Spinal cord (tissue), 10 donors: ENCODE measurements at places on chromosomes 5 and 9. TPM values are rescaled to one million over a fixed set of nuclear protein-coding genes. Genes with fewer than 3 reads are reported as not detected.

CREB3 gene
- total RNA-seq: 29.6 TPM

PHYHD1 gene
- 7.8 TPM for total RNA-seq

- H3K27me3 ChIP-seq: no peaks in the 10 kb centered on the region
- H3K36me3 ChIP-seq: no peaks in the 10 kb centered on the region
- H3K4me1 ChIP-seq: no peaks in the 10 kb centered on the region
- no peak overlapping the region for H3K4me3 ChIP-seq
These were observed 265.7 kb upstream of the EDIL3 start for GRCh38 chr5:84650429-84650828.

DNA sequence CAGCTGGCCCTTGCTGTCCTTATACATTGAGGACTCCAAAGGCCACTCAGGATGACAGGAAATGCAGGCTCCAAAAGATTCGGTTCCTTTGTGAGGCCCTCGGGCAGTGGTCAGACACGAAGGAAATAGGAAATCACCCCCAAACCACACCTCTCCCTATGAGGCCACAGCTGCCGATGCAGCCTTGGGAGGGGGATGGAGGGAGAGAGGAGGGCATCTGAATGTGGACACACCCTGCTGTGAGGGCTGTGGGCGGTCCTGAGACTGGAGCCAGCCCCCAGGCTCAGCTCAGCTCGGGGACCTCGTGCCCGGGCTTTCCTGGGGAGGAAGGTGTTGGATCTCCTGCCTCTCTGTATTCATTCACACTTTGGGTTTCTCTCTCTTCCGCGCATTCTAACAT, 2.7 kb upstream of the CLPTM1L start:
- no peaks in the 10 kb centered on the region for H3K27me3 ChIP-seq
- H3K36me3 ChIP-seq: peaks cover 18% of the 10 kb centered on the region
- H3K4me1 ChIP-seq: peaks cover 23% of the 10 kb centered on the region
- H3K4me3 ChIP-seq: no peak overlapping the region
- no peak for DNase-seq
- H3K27ac ChIP-seq: no peak overlapping the region

TNFSF8 gene
- 0.99 TPM for total RNA-seq

DNA sequence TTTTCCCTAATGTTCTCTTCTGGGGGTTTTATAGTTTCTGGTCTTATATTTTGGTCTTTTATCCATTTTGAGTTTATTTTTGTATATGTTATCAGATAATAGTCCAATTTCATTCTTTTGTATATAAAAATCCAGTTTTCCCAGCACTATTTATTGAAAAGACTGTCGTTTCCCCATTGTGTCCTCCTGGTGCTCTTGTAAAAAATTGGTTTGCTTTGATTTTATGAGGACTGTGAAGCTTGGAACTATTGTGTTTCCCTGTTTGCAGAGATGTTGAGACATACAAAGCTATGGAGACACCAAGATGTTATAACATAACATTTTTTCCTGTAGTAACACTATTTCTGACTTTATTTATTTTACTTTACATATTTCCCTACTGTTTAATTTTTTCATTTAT, 163.3 kb upstream of the TUT7 start:
- H3K27ac ChIP-seq: no peak overlapping the region
- H3K36me3 ChIP-seq: no peaks in the 10 kb centered on the region
- no peak for DNase-seq
- H3K4me1 ChIP-seq: no peaks in the 10 kb centered on the region

FOXD4L5 gene
- 0.40 TPM for total RNA-seq

BNC2 gene
- 26.2 TPM for total RNA-seq

- DNase-seq: no peak
- no peaks in the 10 kb centered on the region for H3K27me3 ChIP-seq
- H3K36me3 ChIP-seq: no peaks in the 10 kb centered on the region
- H3K27ac ChIP-seq: no peak overlapping the region
- no peaks in the 10 kb centered on the region for H3K4me1 ChIP-seq
These were observed 133.3 kb upstream of the DPYSL3 start for GRCh38 chr5:147643142-147643541.

GRCh38 chr5:158384535-158385481, 525.9 kb upstream of the CLINT1 start:
- no peak for DNase-seq
- H3K27me3 ChIP-seq: no peaks in the 10 kb centered on the region
- H3K4me1 ChIP-seq: no peaks in the 10 kb centered on the region
- no peaks in the 10 kb centered on the region for H3K36me3 ChIP-seq
- H3K4me3 ChIP-seq: no peak overlapping the region
- H3K27ac ChIP-seq: no peak overlapping the region

IFNA13 gene
- not detected for total RNA-seq

DNA sequence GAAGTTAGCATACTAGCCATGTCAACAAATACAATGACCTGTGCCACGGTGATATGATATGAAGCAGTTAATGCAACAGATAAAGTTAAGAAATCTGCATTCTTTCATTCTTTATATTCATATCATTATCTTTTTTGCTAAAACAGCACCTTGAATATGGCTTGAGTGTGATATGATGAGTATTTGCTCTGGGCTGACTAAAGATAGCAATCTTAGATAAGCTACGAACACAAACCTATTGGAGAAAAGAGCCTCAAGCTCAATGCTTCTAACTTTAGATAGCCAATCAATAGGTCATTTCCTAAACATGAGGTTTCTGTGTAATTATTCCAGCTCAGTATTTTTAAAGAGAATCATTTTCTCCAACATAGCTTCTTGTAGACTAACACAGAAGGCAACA, 61.7 kb downstream of the NR2F1 start:
- H3K36me3 ChIP-seq: no peaks in the 10 kb centered on the region
- no peak overlapping the region for H3K27ac ChIP-seq
- H3K27me3 ChIP-seq: no peaks in the 10 kb centered on the region
- no peaks in the 10 kb centered on the region for H3K4me1 ChIP-seq

- DNase-seq: peak; percentile 5
- H3K36me3 ChIP-seq: no peaks in the 10 kb centered on the region
- H3K27ac ChIP-seq: peak overlapping the region; percentile 65
- H3K4me1 ChIP-seq: peaks cover 14% of the 10 kb centered on the region
- no peaks in the 10 kb centered on the region for H3K27me3 ChIP-seq
- peak overlapping the region; percentile 91 for H3K4me3 ChIP-seq
These were observed 789 bp downstream of the ACER2 start for GRCh38 chr9:19409401-19410194.

DNA sequence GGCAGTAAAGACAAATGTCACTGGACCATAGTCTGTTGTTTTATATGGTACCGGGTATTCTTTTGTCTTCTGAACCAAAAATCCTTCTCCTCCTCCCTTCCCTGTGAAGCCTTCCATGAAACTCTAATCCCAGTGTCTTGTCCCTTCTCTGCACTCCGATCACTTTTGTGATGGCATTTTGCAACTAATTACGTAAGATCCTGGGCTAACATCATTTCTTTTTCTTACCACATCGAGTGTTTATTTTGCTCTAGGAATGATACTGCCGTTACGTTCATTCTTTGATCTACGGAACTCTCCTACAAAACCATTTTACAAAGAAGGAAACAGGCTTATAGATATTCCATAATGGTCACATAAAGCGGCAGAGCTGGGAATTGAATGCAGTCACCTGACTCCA, 33.7 kb downstream of the SNX18 start:
- no peak overlapping the region for H3K4me3 ChIP-seq
- no peaks in the 10 kb centered on the region for H3K27me3 ChIP-seq
- peaks cover 7% of the 10 kb centered on the region for H3K36me3 ChIP-seq
- no peak for DNase-seq
- peaks cover 22% of the 10 kb centered on the region for H3K4me1 ChIP-seq

IL4 gene
- total RNA-seq: not detected

DNA sequence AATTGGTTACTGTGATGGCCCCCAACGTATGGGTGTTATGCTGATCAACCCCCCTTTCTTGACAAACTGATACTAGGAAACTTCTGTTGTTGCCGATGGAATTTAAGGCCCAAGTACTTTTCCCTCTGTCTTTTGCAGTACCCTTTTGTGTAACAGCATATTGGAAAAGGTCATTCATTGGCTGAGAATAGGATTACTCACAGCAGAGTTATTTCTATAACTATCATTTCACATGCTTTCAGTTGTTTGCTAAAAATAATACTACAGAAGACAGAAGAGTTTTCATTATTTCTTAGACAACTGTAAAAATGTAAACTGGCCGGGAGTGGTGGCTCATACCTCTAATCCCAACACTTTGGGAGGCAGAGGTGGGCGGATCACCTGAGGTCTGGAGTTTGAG, 329.5 kb downstream of the KIAA0825 start:
- H3K27ac ChIP-seq: no peak overlapping the region
- no peak for DNase-seq

DNA sequence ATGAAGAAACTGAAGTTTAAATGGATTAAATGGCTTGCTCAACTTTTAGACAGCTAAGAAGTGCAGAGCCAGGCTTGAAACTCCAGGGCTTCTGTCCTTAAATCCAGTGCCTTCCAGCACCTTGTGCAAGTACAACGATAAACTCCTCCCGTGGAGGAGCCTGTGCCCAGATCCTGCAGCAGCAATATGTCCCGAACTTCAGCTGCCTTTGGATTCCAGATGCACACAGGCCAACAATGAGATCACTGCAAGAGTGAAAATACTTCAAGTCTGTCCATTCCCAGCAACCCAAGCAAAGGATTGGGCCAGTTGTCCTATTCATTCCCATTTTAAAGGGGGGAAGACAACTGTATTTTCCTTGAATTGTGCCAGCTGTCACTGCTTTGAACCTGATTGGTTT, 199.6 kb downstream of the CRB2 start:
- no peak overlapping the region for H3K27ac ChIP-seq
- peaks cover 13% of the 10 kb centered on the region for H3K36me3 ChIP-seq
- peaks cover 21% of the 10 kb centered on the region for H3K4me1 ChIP-seq
- H3K4me3 ChIP-seq: no peak overlapping the region
- DNase-seq: no peak

IFNA2 gene
- not detected for total RNA-seq

DNA sequence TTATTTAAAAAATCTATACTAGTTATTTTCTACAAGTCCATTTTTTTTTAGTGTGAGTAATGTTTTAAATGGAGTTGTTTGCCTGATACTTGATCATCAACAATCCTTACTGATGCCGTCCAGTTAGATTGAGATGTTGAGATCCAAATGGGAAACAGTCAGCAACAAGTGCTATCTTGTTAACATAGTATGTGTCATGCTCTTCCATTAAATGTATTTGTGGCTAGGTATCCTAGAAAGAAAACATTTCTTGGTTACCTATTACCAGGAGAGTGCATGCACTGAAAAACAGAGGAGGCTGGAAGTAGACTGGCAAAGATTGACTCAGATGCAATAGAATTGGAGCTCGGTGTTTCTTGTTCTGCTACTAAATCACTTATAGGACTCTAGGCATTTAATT, 123.4 kb upstream of the MAN2A1 start:
- no peak overlapping the region for H3K27ac ChIP-seq
- no peak for DNase-seq
- no peaks in the 10 kb centered on the region for H3K4me1 ChIP-seq
- no peaks in the 10 kb centered on the region for H3K36me3 ChIP-seq

PLAA gene
- total RNA-seq: 36.9 TPM

DNA sequence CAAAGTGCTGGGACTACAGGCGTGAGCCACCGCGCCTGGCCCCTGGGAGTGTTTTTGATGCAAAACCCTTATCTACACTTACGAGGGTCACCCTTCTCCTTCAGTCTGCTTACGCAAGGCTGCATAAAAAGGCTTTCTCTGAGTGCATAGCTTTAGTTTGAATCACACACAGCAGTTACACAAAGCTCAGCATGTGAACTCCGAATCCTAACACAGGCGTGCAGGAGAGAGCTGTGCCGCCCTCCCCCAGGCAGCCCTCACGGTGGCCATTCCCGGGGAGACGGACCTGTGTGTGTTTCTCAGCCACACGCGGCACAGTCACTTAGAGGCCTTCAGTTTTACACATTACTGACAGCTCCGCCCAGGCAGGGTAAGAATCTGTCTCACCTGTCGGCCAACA, 26.7 kb downstream of the EXD3 start:
- H3K4me3 ChIP-seq: no peak overlapping the region
- no peaks in the 10 kb centered on the region for H3K27me3 ChIP-seq
- H3K27ac ChIP-seq: no peak overlapping the region
- peaks cover 4% of the 10 kb centered on the region for H3K4me1 ChIP-seq

DNA sequence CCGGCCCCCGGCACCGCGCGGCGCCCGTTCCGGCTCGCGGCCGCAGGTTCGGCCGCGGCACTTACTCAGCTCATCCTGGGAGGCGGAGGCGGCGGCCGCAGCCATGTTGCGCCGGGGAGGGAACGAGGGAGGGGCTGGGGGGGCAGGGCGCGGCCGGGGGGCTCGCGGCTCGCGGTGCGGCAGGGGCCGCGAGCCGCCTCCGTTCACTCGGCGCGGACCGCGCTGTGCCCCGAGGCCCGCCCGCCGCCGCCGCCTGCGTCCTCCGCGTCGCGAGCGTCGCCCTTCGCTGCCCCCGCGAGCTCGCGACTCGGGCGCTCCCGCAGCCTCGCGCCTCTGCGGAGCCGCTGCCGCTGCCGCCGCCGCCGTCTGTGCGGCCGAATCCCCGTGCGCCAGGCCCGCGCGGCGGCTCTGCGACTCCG, 735 bp downstream of the ECPAS start:
- H3K27ac ChIP-seq: no peak overlapping the region
- H3K36me3 ChIP-seq: no peaks in the 10 kb centered on the region
- H3K27me3 ChIP-seq: no peaks in the 10 kb centered on the region

DNA sequence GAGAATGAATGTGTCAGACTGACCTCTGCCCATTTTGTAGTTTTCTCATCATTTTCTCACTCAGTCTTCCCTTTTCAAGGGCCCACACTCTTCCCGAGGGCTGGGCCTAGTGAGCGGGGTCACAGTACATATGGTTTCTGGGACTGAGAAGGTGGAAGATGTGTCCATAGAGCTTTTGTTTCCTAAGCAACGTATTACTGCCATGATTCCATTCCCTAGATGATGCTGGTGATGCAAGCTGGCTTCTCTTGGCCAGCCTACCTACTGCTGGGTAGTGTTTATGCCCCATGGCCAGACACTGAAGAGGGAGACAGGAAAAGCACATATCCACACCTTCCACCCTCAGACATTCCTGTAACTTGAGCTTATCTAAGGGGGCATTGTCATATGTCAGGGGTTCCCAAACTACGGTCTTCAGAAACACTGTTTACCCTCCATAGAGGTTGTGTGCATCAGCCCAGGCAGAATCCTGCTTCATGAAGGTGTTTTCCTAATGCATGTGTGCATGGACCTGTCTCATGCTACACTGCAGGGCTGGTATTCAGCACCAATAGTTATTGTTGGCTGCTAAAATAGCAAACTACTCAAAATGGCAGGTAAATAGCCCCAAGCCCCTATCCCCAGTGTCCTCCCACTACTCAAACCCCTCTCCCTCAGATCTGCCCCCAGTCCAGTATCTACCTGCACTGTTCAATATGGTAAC, 9.5 kb downstream of the IRF1 start:
- peaks cover 32% of the 10 kb centered on the region for H3K36me3 ChIP-seq
- H3K27ac ChIP-seq: no peak overlapping the region
- H3K4me1 ChIP-seq: no peaks in the 10 kb centered on the region
- DNase-seq: no peak
- no peaks in the 10 kb centered on the region for H3K27me3 ChIP-seq

TMEFF1 gene
- 13.1 TPM for total RNA-seq

EFNA5 gene
- 11.7 TPM for total RNA-seq

GRCh38 chr9:27337236-27337635, 40.3 kb upstream of the EQTN start:
- H3K27ac ChIP-seq: no peak overlapping the region
- no peak overlapping the region for H3K4me3 ChIP-seq
- H3K27me3 ChIP-seq: no peaks in the 10 kb centered on the region
- no peaks in the 10 kb centered on the region for H3K36me3 ChIP-seq
- peaks cover 31% of the 10 kb centered on the region for H3K4me1 ChIP-seq
- DNase-seq: no peak

GRCh38 chr5:121630402-121630801, 221.3 kb upstream of the FTMT start:
- no peaks in the 10 kb centered on the region for H3K27me3 ChIP-seq
- H3K4me3 ChIP-seq: no peak overlapping the region
- no peaks in the 10 kb centered on the region for H3K4me1 ChIP-seq
- no peaks in the 10 kb centered on the region for H3K36me3 ChIP-seq
- H3K27ac ChIP-seq: no peak overlapping the region
- no peak for DNase-seq
